ENCODE measurements at places on chromosomes 7 and 10.
A peak's percentile ranks its signal among the peaks of the same experiment; 100 is the strongest.

GRCh38 chr7:115634633-115635032 lies 395.9 kb downstream of the TFEC start:
- no peak for DNase-seq

DNA sequence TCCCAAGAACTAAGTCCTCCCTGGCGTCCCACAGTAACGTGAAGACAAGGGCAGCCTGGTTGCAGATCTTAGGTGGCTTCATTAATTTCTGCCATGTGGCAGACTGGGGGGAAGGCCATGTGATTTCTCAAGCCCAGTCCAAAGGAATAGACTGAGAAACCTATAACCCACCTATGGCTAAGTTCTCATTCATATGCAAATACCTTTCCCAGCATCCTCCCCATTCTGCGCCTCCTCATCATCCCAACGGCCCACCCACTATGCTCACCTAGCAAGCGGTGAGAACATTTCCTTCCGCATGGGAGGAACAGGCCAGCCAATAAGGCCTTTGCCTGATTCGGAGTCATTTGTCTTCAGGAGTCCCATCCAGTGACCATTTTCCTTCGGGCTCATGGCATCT lies 8.2 kb upstream of the CLEC2L start:
- DNase-seq, result no peak

GRCh38 chr7:140475747-140476333 lies 3.5 kb downstream of the MKRN1 start:
- DNase-seq, result peak; percentile 11

- DNase-seq, result no peak
These were observed 392 bp upstream of the UCN3 start for GRCh38 chr10:5364374-5364773.

DNA sequence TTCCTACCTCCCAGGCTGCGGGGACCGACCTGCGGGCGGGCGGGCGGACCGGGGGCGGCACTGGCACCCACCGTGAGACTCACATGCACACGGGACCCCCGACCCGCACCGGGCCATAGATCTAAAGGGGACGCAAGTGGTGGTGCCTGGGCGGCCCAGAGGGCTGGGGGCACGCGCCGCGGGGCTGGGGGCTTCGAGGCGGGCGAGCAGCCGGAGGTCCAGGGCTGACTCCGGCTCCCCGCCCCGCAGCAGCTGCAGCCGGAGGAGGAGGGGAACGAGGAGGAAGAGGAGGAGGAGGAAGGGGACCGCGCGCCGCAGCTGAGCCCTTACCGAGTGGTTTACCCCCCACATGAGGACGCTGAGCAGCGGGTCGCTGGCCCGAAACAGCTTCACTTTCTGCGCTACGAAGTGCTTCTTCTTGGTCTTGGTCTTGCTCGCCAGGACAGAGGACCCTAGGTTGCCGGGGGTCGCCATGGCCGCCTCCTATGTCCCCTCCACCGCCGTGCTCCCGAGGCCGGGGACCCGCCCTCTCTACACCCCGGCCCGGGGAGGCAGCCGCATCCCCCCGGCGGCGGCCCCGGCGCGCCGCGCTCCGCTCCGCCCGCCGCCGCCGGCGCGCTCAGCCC lies 412 bp downstream of the PIP4K2A start:
- peak; percentile 37 for DNase-seq

- no peak for DNase-seq
These were observed 90.9 kb upstream of the TCF7L2 start for GRCh38 chr10:112858986-112859651.

- no peak for DNase-seq
These were observed 83.2 kb upstream of the MBL2 start for GRCh38 chr10:52855546-52856325.

GRCh38 chr10:74052994-74053393 lies 55.1 kb downstream of the VCL start:
- no peak for DNase-seq

DNA sequence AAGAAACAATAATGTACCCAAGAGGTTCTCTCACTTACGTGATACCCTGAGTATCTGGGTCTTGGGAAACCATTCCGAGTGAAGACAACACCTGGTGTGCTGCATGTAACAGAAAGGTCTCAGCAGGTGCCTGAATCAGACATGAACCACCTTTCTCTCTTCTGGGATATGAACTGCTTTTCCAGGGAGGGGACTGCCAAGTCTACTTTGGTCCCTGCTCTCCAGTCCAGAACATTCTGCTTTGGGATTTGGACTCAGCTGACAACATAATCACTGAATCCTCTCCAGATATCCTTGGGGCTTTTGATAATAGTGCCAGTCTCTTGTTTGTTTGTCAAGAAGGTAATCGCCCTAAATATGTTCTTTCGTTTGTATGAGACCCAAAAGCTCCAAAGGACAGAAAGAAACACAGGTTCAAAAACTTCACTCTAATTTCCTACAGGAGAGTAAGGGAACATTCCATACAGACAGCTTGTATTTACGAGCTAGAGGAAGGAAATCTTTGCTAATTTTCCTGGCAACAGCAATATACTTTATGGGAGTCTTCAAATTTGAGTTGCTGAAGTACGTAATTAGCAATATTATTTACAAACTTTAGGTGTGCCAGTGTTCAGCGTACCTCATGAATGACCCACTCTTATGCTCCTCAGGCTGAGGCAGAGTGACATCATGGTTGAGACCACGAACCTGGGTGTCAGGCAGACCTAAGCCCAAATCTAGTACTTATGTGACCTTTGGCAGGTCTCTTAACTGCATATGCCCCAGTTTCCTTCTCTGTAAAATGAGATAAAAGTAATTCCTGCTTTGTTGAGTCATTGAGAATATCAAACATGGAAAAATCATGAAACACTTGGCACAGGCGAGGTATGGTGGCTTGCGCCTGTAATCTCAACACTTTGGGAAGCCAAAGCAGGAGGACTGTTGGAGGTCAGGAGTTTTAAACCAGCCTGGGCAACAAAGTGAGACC lies 5.4 kb downstream of the ABLIM1 start:
- DNase-seq, result no peak

DNA sequence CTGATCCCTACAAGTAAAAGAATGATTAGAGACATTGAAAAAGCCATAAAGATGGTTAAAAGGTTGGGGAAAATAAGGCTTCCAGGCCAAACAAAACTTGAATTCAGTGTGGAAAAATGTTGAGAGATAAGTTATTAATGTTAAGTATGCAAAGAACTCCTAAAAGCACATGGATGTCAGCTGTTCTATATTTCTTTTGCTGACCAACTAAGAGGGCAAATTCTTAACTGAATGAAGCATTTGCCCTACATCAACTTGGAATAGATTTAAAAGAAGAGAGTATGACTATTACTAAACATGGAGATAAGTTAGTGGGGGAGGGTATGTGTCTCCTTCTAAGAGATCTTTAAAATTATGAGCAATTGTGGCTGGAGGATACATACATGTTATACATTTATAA lies 124.8 kb downstream of the KIAA1217 start:
- no peak for DNase-seq

GRCh38 chr10:34244756-34245484 lies 570.2 kb downstream of the PARD3 start:
- no peak for DNase-seq

DNA sequence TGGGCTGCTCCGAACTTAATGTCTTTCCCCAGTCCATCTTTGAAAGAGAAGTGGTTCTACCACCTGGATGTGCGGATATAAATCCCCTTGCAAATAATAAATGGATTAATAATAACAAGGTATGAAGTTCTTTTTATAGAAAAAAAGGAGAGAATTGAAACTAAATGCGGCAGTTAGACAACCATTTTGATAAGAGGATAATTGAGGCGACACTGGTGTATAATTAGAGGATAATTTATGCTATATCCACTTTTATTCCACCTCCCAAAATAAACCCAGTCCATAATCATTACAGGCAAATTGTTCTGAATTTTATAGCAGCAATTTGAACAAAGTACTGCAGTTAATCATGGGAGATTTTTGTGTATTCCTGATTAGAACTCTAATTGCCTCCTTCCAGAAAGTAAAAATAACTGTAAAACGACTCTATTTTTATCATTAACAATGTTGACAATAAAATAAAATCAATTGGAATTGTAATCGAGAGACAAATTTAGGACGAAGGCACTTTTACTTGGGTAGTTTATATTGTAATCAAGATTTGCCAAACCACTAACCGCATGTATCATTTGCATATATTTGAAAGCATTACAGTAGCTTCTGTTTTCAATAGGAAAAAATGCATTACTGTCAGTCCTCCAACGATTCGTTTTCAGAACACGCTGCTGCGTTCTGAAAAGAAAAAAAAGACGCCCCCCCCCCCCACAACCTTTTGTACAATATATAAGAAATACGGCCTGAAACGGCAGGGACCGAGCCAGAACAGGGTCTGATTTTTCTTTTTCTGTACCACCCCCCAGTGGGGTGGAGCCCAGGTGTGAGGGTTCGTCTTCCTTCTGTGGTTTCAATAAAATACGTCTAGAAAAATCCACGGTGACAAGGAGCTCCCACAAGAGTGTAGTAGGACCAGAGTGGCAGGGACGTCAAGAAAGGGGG lies 838 bp upstream of the DLX6 start:
- no peak for DNase-seq

DNA sequence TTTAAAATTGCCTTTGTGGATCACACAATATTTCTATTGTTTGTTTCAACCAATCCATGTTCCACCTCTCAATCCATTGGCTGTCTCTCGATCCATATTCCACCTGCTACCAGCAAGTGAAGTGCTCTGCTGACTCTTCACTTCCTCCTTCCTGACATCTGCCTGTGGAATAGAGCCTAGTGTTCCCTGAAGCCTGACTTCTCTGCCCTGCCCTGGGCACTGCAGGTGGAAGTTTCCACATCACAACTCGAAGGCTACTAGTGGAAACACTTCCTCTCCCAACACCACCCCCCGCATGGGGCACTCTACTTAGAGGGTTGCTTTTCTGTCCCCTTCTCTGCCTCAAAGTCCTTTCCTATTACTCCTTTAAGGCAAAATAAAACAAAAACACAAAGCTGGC lies 563.8 kb upstream of the IGFBP3 start:
- DNase-seq, result no peak

DNA sequence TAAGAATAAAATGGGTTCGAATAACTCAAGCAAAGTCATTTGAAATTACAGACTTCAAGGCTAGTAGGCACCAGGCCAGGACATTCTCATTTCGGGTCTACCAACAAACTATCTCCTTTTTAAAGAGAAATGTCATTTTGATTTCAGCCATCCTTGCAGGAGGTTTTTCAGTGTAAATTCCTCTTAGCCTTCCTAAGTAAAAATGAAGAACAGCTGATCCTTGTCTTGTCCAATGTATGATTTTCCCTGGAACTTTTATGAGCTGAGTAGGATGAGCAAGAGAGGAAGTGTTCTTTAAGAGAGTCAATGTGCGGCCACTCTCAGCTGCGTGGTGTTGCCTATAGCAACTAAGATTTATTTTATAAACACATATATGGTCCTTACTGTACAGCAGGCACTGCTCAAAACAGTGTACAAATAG lies 110.1 kb downstream of the PLCE1 start:
- DNase-seq, result no peak

- no peak for DNase-seq
These were observed at the start of gene ATRNL1 for GRCh38 chr10:115093286-115093775. ATRNL1 (plus strand) TSS chr10:115093365; CDS start chr10:115093751, 386 bp downstream.

- no peak for DNase-seq
These were observed 40.5 kb downstream of the MTPN start for GRCh38 chr7:135936497-135937217.

DNA sequence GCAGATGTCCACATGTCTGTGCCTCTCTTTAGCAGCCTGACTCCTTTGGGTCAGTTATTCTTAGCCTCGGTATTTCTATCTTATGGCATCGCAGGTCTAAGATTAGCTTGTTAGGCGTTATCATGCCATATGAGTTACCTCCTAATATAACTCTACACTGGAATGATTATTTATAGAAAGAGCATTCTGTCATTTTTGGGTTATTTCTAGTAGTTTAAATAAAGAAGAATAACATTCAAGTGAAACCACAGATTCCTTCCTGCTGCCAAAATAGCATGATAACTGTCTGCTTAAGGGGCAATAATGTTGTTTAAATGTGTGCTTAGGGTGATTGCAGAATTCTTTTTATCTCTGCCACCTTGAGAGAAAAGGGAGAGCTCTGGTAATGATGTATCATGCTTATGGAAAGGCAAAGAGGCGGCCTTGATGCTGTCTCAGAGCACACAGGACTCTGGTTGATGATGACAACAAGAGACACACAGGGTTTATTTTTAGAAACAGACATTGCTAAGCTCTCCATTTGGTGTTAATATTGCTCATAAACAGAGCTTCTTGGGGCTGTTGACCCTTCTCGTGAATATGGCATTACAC lies 10.4 kb downstream of the HDAC9 start:
- no peak for DNase-seq

DNA sequence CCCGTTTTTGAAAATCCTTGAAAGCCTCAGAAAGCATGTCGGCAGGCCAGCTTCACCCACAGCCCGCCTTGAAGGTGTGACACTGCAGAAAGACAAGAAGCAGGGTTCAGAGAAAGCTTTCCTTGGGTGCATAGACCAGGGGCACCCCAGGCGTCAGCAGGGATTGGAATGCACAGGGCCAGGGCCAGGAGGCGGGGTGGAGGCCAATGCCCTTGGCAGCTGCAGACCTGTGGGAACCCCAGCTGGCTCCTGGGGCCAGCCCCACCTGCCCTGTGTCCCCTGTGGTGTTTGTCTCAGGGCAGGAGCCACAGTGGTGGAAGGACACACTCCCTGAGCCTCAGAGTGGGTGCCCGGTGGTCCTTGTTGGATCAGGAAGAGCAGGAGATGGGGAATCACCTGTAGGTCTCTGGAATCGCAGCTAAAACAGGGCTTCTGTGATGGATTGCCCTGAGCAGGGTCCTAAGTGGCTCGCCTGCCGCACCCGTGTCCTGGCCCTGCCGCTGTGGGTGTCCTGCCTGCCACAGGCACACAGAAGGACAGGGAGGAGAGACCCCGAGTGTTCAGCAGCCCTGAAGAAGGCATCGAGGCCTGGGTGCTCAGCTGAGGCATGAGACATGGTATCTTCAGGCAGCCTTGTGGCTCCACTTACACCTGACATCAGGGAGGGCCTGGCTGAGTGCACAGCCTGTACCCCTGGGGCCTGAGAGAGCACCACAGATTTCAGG lies 32.5 kb downstream of the ANXA8 start:
- DNase-seq, result no peak

DNA sequence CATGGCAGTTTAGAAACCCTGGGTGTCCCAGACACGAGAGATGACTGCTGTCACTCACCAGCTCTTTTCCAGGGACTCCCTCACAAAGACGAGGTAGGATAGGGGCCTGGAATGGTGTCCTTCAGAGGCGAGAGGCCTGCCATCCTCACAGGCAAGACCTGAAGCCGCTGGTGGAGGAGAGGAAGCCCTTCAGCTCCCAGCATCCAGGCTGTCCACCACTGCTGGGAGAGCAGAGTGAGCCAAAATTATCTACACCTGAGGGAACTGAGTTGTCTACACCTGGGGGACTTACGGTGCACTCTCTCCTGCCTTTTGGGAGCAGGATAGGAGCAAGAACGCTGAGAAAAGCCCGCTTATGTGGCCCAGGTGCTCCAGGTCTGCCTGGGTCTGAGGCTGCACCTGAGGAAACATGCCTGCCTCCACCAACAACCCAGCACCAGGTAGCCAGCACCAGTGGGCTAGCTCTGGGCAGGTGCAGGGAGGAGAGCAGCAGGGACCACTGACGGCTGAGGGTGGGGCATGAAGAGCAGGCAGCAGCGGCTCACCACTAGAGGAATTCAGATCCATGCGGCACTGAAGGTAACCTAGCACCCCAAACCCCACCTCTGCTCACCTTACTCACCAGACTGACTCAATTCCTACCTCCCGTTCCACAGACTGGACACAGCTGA lies 357.2 kb downstream of the SH2D4B start:
- DNase-seq, result no peak

- no peak for DNase-seq
These were observed 41.1 kb upstream of the ADARB2 start for GRCh38 chr10:1778375-1778969.

- no peak for DNase-seq
These were observed 171.4 kb downstream of the ARID5B start for GRCh38 chr10:62072901-62073300.

GRCh38 chr7:7989133-7989532 lies 20.5 kb downstream of the GLCCI1 start:
- DNase-seq, result no peak
